ENCODE measurements at places on chromosomes 7 and 10.

- DNase-seq, result no peak
Observed at GRCh38 chr7:71912476-71912875, 499.7 kb downstream of the CALN1 start.

DNA sequence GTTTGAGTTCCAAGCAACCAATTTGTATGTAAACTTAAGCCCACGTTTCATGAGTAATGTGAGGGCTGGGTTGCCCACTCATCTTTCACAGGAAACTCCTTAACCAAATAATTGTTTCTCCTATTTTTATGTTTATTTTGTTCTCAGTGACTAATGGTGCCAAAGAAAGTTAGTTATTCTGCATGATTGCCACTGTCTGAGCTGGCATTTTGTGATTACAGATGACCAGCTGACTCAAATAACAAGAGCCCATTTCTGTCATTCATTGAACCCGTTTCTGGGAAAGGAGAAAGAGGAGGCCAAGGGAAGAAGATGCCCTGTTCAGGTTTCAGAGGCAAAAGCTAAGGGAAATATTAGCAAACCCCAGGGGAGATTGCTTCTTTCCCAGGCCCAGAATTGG is 186.9 kb upstream of the MYO3A start:
- DNase-seq, result no peak

GRCh38 chr7:107355616-107356015 is 114.2 kb upstream of the GPR22 start:
- no peak for DNase-seq

DNA sequence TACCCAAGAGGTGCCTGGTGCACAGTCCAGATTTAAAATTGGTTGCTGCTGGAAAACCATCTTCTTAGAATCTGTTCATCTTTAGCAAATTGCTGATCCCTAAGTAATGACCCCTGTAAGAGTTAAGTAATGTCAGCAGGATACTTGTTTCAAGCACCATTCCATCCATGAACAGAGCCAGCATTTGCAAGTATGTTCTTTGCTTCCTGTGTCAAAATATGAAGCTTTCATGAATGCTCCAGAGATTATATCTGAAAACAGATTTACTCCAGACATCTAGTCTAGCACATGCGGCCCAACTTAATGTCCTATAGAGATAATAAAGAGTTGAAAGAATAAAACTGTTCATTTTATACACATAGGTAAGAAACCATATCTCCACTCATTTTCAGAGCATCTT is 98.7 kb upstream of the ZNF438 start:
- DNase-seq, result no peak

GRCh38 chr7:24297362-24297761 is 13.4 kb downstream of the NPY start:
- no peak for DNase-seq

DNA sequence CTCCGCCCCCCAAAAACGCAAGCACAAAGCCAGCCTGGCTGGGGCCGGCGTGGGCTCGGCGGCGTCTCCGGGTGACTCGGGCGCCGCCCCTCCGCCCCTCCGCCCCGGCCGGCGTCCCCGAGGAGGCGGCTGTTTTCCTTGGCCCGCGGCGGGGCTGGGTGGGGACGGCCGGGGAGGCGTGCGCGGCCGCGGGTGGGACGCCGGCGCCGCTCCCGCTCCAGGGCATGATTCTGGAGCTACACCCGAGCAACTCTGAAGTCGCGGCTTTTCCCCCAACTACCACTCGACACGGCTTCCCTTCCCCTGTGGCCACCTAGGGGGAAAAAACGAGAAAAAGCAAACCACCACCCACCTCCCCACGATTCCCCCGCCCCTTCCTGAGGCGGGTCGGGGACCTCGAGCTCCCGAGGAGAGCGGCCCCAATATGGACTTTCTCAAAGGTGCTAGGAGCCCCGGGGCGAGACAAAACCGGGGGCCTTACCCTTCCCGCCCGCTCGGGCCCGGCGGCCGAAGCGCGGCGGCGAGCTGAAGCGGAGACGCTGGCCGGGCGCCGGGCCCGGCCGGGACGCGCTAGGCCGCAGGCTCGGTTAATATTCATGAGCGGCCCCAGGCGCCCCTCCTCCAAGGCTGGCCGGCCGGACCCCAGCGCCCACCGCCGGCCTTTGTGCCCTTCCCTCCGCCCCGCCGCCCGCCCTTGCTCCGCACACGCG is 856 bp downstream of the ARHGAP21 start:
- DNase-seq, result no peak
